ENCODE measurements at places on chromosomes 6 and 20. TPM values are rescaled to one million over a fixed set of nuclear protein-coding genes. Genes with fewer than 3 reads are reported as not detected.

IFNGR1 gene
- 23.4 TPM for total RNA-seq

PRKN gene
- 0.46 TPM for total RNA-seq

MYB gene
- 1.3 TPM for total RNA-seq

KPNA5 gene
- total RNA-seq: 16.2 TPM

TNFRSF6B gene
- not detected for total RNA-seq

CST1 gene
- not detected for total RNA-seq

RNF217 gene
- 37.7 TPM for total RNA-seq

BPIFA1 gene
- not detected for total RNA-seq

KCNK5 gene
- total RNA-seq: 0.77 TPM

WFDC5 gene
- total RNA-seq: not detected

PBOV1 gene
- total RNA-seq: not detected

TOP1 gene
- total RNA-seq: 65.2 TPM

SLPI gene
- total RNA-seq: 0.74 TPM

HLA-DRB1 gene
- 1.1 TPM for total RNA-seq

CGAS gene
- total RNA-seq: 38.4 TPM

SPATA25 gene
- 1.8 TPM for total RNA-seq

TRDN gene
- total RNA-seq: not detected

CTCFL gene
- total RNA-seq: 0.05 TPM

ZC2HC1B gene
- total RNA-seq: not detected

GTSF1L gene
- not detected for total RNA-seq

TTLL9 gene
- 2.1 TPM for total RNA-seq

PXDC1 gene
- total RNA-seq: 36.2 TPM

TGM3 gene
- not detected for total RNA-seq
